Pons (tissue), 1 donor: ENCODE measurements at places on chromosomes 6 and 20.

DNA sequence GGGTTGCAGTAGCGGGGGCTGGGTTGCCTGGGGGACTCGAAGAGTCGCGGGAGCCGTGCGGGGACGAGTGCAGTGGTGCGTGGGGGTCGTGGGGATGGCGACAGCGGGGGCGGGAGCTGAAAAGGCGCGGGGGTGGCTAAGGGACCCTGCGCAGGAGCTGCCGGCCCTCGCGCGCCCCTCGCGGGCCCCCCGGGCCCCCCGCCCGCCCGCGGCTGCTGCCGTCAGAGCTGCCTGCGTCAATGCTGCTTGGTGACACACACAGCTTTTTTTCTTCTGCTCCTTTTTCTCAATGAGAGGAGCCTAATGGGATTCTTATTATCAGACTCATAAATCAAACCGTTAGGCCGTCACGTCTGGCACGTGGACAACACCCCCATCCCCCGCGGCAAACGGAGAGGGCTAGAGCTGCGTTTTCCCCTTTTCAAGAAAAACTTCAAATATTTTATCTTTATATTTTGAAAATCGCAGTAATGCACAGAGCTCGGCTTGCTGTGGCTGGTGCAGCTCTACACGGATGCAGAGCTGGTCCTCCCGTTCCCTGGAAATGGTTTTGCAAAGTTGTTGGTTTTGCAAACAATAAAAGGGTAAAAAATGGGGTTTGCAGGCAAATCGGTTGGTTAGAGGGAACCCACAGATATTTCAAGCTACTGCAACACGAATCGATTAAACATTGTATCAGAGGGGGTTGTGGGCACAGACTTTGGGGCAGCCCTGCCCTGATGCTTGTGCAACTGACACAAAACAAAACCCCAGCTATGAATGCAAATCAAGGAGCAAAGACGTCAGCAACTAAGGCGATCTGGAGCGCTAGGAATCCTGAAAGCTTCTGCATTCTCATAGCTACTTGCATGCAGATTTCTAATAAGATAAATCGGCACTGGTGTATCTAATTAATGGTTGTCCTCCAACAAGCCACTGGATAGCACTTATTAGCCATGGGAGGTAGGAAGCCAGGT lies 161.4 kb downstream of the TBXT start:
- peak; percentile 24 for DNase-seq

DNA sequence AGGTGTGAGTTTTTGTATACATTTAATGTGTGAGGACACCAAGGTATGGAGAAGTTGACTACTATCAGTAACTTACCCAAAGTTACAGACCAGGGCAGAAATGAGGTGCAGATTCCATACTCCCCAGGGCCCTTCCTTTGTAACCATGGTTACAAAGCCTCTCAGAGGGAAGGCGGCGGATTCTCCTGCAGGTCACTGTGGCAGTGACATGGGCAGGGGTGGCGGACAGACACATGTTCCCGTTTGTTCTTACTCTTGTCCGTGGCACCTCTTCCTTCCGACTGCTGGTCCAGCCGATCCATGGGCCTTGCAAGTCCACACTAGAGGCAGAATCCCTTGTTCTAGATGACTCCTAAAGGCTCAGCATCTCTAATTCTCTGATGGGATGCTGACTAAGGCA lies 43.0 kb downstream of the PDYN start:
- DNase-seq = no peak

GRCh38 chr20:40717343-40717865 lies 28.4 kb upstream of the MAFB start:
- no peak for DNase-seq

DNA sequence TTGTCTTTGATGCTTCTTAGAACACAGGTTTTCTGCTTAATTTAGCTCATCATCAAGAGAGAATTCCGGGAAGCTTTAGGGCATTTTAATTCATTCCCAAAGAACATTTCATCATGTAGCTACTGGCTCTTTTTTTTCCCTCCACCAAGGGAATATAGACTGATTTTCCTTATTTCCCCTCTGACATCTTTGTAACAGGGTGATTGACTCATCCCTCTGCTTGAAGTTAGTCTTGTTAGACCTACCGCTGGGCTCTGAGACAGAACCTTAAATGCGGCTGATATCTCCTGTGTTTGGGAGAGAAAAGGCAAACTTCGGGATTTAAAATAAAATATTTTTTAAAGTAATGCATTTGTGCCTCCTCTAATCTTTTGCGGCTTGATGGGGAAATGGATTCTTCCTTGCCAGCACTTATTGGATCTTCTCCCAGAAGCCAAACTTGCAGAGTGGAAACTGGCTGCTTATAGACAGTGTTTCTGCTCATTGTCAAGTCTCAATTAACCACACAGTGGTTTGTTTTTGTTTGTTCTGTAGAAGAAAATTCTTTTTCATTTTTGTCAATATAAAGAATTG lies 272.7 kb upstream of the PLCB4 start:
- DNase-seq = peak; percentile 14

DNA sequence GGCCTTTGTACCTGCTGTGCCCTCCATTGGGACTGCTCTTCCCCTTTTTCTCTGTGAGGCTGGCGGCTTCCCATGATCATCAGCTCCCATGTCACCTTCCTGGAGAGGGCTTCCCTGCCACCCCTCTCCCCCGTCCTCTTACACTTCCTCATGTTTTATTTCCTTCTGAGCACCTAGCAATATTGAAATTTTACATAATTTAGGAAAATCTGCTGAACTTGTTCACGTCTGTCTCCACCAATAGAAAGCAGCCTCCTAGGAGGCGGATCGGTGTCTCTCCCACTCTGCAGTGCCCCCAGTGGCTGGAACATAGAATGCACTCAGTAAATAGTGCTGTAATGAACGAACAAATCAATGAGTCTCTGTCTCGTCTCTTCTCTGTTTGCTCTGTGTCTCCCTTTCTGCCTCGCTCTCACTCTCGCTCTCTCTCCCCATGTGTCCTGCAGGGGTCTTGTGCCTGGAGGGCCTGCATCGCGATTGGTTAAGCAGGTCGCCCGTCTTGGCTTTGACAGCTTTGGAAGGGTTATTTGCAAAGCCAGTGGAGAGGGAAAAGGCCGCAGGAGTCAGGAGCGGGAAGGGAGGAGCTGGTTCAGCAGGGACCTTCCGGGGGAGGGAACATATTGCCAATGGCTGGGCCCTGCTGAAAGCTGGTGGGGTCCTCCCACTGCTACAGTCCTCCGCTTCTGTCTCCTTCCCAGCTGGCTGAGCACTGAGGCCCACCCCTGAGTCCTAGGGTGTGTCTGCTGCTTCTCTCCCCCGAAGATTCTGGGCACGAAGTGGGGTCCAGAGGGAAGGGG lies 12.1 kb upstream of the OCSTAMP start:
- peak; percentile 95 for DNase-seq
